ENCODE measurements at places on chromosomes 7 and 10.

DNA sequence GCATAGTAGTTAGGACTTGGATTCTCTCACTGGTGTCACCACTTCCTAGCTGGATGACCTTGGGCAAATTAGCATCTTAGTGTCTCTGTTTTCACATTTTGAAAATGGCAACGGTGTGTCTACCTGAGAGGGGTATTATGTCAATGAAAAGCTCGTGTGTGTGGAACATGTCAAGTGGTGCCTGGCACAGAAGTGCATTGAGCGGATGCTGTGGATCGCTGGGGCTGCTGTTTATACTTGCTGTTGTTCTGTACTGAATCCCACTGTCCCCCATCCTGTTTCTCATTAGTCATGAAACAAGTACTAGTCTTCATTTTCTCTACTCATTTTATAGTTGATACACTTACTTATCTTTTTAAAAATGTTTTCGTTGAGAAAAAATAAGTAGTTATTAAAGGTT is 26.1 kb downstream of the RBM33 start:
- no peak for DNase-seq

DNA sequence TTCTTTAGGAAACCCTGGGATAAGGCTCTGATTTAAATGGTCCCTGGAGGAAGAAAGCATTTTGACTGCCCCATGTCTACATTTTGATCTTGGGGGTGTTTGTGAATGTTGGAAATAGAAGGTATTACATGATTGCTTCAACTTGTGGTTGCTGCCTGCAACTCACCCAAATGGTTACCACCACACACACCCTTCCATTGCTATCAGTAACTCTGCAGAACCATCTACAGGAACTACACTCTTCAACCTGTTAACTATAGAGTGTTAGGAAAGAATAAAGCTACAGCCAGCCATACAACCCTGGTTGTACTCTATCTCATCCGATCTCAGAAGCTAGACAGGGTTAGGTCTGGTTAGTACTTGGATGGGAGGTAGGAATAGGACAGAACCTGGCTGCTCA is 71.2 kb downstream of the APBB1IP start:
- no peak for DNase-seq

DNA sequence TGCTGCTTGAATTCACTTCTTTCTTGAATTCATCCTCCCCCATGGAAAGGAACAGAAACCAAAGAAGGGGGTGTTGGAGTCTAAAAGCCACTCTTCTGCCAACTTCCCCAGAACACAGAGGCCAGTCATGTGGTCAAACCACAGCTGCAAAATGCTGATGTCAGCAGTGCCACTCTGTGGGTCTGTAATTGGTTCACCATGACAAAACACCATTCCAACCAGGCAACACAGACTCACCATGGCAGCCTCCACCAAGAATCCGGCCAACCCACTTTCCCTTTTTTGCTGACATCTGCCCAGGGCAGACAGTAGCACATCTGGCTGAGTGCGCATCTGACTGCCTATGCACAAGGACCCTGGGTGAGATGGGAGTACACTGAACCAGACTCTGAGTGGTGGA is 16.8 kb downstream of the OSBPL3 start:
- DNase-seq, result no peak

- no peak for DNase-seq
These were observed 13.9 kb downstream of the FKBP6 start for GRCh38 chr7:73341877-73342276.

GRCh38 chr10:77348751-77349150 is 288.9 kb downstream of the KCNMA1 start:
- DNase-seq, result no peak

DNA sequence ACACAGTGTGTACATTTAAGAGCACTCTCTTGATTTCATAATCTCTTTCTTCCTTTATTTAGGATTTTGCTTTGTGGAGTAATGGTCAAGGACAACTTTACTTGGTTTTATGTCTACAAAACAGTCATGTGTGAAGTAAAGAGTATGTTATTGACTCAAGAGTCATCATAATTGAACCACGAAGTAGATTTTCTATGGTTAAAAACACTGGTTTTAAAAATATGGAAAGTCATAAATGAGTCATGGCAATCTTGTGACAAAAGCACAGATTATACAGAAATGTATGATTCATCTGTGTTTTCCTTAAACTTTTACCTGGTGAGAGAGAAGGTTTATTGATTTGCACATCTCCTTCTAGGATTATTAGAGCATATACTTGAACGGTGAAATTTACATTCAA is 969.7 kb downstream of the GATA3 start:
- no peak for DNase-seq

- DNase-seq, result no peak
These were observed 31.2 kb downstream of the JCAD start for GRCh38 chr10:30028006-30028737.
